ENCODE measurements at places on chromosomes 16 and 17.
A peak's percentile ranks its signal among the peaks of the same experiment; 100 is the strongest.

GRCh38 chr16:2979669-2980226 lies 498 bp downstream of the PKMYT1 start:
- DNase-seq = no peak

GRCh38 chr16:17491140-17491662 lies 20.4 kb upstream of the XYLT1 start:
- DNase-seq = no peak

DNA sequence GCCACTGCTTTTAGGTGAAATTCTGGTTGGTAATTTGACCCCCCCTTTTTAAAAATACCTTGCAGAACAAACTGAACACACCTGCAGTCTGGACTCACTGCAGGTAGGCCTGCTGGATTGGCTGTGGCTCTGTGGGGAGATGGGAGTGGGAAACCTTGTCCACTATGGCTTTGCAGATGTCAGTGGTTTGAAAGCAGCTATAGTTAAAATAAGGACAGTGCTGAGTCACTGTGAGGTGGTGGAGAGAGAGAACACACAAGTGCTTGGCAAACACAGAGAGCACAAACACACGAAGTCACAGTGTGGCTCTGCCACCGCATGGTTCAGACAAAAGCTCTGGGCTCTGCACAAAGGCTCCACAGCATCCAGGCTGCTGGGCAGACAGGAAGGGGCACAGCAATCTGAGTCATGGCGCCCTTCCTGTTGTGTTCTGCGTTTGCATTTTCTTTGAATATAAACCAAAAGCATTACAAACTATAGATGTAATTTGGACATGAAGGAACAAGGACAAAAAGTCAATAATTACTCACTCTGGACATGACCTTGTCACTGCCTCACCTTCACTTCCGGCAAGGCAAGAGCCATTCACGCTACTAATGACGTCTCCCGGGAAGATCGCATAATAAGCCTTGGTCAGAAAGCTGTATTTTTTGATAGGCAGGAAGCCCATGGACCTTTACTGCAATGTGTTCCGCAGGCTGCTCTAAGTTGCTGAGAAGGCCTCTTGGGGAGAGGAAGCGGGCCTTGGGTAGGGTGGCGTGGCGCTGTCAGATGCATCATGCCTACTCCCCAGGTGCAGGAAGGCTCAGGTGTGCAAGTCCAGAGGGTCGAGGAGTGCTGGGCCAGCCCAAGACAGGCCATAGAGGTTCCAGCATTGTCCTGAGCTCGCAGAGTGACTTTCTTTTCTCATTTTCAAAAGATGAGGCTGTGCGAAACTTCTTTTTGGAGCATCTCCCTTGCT lies 60.1 kb upstream of the MED9 start:
- no peak for DNase-seq

DNA sequence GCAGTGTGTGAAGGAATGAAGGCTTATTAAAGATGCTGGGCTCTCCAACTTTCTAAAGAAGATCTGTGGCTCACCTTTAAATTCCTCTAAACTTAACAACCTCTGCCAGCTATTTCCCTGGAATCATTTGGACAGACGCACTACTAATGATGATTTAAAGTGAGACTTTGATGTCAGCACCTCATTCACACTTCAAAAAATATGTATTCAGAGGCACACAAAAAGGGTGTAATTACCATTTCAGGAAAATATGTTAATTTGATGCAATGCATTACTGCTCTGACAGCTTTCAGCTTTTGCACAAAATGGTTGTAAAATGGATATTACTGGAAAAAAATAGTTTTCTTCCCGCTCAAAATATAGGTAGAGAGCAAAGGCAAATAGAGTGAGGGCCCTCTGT lies 423.9 kb upstream of the ASIC2 start:
- no peak for DNase-seq

GRCh38 chr16:2664574-2664982 lies 17.7 kb upstream of the KCTD5 start:
- no peak for DNase-seq

DNA sequence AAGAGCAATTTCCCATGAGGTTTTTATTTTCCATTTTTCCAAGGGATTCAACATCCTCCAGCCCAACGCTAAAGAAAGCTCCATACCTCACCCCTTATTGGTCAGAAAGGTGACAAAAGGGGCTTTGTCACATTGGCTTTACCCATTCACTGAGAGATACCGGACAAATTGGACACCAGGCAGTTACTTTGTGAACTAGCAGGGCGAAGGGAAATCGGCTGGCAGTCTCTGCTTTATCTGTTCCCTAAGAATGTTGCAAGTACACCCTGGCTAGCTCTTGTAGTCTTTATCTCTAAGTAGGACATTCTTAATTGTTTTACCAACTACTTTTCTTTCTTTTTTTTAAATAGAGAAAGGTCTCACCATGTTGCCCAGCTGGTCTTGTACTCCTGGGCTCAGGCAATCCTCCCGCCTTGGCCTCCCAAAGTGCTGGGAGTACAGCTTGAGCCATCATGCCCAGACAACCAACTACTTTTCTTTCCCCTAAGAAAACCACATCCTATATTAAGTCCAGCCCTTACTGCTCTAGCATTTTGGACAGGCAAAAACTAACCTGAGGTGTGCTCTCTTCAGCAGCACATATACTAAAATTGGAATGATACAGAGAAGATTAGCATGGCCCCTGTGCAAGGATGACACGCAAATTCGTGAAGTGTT lies 16.8 kb downstream of the PRPSAP1 start:
- no peak for DNase-seq

DNA sequence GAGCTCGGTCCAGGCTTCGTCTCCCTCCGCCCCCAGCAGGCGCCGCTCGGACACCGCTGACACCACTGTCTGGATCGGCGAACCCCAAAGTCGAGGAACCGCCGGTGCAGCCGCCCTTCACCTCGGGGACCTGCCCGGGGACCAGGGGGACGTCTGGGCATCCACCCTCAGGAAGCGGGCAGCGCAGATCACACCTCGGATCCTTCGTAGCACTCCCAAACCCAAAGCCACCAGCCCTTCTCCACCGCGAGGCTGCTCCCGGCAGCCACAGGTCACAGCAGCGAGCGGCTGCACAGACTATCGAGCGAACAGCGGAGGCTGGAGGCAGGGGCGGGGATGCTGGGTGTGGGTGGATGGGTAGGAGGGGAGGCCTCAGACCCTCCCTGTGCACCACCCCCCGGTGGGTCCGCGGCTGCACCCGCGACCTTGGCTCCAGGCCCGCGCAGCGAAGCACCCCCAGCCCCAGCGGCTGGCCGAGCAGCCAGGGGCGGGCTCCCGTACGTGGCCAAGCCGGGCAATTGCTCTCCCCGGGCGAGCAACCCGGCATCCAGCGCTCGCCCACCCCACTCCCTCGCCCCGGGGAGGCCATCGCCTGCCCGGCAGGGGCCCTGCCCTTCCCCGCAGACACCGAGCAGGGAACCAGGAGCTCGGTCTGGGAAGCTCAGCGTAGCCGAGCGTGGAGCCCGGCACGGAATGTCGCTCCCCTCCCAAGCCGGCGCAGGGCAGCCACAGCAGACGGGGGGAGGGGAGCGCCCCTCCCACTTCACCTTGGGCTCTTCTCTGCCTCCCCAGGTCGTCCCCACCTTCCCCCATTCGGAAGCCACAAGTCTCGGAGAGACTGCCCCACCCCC lies 1.0 kb downstream of the SDK2 start:
- DNase-seq = no peak

DNA sequence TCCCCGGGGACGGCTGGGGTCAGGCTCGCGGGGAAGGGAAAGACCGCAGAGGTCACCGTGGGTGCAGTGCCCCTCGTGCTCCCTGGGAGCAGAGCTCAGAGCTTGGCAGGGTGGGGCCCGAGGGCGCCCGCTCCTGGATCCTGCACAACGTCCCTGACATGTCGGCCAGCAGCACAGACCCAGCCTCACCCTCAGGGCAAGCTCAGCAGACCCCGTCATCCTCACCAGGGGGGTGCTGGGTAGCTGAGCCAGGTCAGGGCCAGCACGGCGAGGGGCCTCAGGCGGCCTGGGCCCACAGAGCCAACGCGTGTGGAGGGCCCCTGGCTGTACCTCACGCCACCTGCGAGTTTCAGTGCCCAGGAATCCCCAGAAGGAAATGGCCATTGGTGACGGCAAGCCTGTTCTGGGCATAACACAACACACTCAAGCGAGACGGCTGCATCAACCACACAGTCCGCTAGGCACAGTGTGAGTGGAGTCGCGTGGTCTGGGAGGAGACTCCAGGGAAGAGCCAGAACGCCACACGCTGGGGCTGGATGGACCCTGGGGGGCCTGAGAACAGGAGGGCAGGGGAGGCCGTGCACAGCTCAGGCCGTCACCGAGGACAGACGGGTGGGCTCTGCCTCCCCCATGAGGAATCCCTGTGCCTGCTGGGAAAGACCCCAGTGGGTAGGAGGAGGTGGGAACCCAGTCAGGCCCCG lies 60.3 kb downstream of the ZNF778 start:
- DNase-seq = no peak

GRCh38 chr17:67656494-67657203 lies 61.1 kb upstream of the NOL11 start:
- no peak for DNase-seq

DNA sequence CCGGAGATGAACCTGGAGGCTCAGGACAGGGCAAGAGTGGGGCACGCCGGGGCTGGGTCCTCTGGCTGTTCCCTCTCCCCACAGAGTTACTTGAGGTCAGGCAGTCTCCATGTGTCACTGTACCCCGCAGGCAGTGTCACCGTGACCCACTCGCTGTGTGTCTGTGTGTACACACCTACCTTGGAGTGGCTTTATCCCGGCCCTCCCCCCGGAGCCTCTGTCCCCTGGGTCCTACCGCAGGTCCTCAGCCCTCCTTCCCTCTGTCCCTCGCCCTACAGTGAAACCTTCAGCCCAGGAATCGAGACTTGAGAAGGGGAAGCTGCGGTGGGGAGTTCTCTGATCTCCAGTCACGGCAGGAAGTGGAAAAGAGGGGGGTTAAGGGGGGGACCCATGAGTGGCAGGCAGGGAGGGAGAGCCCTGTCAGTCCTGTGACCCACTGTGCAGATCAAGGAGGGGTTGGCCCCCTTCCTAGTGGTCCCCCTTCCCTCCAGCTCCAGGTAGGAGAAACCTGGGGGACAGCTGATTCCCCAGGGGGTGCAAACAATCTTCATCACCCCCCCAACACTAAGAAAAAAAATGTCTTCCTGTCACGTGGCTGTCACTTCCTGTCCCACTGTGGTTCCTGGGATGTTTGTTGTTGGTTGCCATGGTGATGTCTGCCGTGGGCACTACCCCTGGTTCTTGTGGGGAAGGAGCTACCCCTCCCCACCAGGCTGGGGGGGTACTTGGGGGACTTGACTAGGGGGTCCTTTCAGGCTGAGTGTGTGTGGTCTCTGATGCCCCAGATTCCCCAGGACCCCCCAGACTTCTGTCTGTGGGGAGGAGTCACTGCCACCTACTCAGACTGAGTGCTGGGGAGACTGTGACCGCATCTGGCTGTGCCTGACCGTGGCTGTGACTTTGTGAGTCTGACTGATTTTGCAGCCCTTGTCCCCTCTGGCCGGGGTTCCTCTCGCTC lies 13.7 kb downstream of the RARA start:
- peak; percentile 69 for DNase-seq

GRCh38 chr16:5706211-5706610 lies 608.6 kb upstream of the EEF2KMT start:
- no peak for DNase-seq

DNA sequence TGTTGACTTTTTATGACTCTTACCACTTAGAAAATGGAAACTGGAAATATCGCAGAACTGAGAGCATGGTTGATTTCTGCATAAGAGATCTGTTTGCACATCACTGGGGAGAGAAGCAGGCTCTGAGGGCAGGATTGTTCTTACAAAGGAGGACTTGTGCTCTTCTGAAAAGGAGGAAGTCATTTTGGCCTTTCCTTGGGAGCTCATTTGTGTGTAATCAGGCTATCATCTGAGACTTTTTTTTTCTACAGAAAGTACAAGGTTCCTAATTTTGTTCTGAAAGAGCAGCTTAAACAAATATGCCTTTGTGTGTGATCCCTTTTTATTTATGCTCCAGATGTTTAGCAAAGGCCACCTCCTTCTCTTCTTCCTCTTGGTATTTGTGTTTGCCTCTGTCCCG lies 145.7 kb upstream of the CACNG5 start:
- DNase-seq = no peak

DNA sequence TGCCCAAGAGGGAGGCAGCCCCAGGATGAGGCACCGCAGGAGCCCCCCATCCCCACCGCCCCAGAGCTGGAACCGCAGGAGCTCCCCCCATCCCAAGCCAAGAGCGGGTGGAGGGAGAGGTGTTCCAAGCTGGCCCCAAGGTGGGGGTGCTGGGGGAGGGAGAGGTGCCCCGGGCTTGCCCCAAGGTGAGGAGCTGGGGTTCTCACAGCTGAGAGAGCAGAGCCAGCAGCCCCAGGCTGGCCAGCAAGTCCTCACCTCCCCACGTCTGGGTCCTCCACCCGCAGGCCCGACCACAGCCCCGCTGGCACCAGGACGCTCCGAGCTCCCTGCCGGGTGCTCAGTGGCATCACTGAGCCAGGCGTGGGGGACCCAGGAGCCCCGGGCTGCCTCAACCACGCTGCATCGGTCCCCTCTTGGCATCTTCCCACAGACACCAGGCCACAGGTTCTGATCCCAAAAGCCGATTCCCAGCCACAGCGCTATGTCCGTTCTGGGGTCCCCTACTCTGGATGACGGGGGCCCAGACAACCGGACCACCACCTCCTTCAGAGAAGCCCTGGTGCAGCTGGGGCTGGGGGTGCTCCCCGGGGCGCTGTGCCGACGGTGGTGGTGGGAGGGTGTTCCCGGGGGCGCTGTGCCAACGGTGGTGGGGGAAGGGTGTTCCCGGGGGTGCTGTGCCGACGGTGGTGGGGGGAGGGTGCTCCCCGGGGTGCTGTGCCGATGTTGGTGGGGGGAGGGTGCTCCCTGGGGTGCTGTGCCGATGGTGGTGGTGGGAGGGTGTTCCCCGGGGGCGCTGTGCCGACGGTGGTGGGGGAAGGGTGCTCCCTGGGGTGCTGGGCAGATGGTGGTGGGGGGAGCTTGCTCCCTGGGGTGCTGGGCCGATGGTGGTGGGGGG lies 15.4 kb upstream of the WDR45B start:
- no peak for DNase-seq

DNA sequence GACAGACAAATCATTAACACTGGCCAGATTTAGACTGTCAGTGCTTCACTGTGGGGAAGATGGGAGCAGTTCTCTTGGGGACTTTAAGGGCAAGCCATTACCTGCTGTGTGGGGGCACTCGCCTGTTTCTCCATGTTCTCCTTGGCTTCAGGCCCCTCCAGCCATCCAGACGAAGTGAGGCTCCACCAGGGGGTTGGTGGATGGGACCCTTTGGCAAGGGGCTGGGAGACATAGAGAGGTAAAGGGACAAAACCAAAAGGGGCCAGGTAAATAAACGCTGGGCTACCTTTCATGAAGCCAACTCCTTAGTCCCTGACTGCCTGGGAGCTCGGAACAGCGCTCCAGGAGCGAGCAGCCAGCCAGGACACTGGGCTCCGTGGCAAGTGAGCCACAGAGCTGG lies 14.0 kb downstream of the TBX4 start:
- no peak for DNase-seq

Data from activated T-helper 1 cell treated with anti-CD3 and anti-CD28 coated beads, Interleukin-2, amount 50 U/mL, for 16 hours (primary cell).